ENCODE measurements at places on chromosomes 7 and 10. TPM values are rescaled to one million over a fixed set of nuclear protein-coding genes. Genes with fewer than 3 reads are reported as not detected.
A peak's percentile ranks its signal among the peaks of the same experiment; 100 is the strongest.

GRCh38 chr10:42753507-42754154, 29.0 kb upstream of the BMS1 start:
- no peaks in the 10 kb centered on the region for H3K36me3 ChIP-seq
- DNase-seq: no peak
- peaks cover 10% of the 10 kb centered on the region for H3K4me1 ChIP-seq

DNA sequence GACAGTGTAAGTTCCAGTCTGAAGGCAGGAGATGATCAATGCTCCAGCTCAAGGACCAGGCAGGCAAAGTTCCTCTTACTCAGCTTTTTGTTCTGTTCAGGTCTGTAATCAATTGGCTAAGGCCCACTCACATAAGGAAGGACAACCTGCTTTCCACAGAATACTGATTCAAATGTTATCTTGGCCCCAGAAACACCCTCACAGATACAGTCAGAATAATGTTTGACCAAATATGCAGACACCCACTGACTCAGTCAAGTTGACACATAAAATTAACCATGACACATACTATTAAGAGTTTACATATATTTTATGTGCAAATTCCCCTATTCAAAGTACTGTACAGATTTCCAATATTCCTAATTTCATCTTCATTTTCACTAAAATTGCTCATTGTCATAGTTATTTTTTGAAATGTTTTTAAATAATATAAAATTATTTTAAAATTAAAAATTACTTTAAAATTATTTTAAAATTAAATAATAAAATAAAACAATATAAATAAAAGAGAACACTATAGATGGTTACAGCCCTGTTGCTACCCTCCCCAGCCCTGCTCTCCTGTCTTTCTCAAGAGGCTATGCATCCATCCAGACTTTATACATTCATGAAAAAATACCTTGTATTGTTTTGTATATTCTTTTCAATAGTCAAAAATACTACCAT, 59.4 kb downstream of the RAB11FIP2 start:
- H3K4me3 ChIP-seq: no peak overlapping the region
- no peaks in the 10 kb centered on the region for H3K27me3 ChIP-seq
- H3K4me1 ChIP-seq: no peaks in the 10 kb centered on the region
- DNase-seq: no peak
- no peaks in the 10 kb centered on the region for H3K36me3 ChIP-seq

DNA sequence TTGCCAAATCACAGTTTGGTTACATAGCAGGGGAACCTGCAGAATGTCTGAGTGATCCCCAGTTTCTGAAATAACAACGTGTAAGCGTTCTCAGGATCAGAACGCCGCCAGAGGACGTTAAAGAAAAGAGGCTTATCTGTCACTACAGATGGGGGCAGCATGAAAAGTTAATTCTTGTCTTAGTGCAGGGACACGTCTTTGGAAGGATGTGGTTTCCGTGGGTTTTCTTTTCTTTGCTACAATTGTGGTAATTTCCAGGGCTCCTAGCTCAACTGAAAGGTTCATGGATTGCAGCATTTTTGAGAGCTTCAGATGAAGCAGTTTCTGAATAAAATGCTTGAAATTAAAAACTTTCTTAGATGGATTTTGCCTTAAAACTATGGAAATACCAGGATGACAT, 106.6 kb downstream of the PRKCQ start:
- no peaks in the 10 kb centered on the region for H3K4me1 ChIP-seq
- H3K4me3 ChIP-seq: no peak overlapping the region
- no peak overlapping the region for H3K27ac ChIP-seq
- DNase-seq: no peak

GRCh38 chr7:137304624-137305235, 38.8 kb downstream of the PTN start:
- H3K4me3 ChIP-seq: no peak overlapping the region
- DNase-seq: no peak
- no peaks in the 10 kb centered on the region for H3K4me1 ChIP-seq
- no peak overlapping the region for H3K27ac ChIP-seq
- no peaks in the 10 kb centered on the region for H3K36me3 ChIP-seq

GRCh38 chr7:23967949-23968599, 258.1 kb downstream of the STK31 start:
- H3K27me3 ChIP-seq: no peaks in the 10 kb centered on the region
- H3K27ac ChIP-seq: no peak overlapping the region
- DNase-seq: no peak

GRCh38 chr7:64463636-64464375, 99.1 kb downstream of the ZNF680 start:
- H3K27ac ChIP-seq: no peak overlapping the region
- no peaks in the 10 kb centered on the region for H3K27me3 ChIP-seq
- peak overlapping the region; percentile 29 for H3K4me3 ChIP-seq
- H3K36me3 ChIP-seq: no peaks in the 10 kb centered on the region
- H3K4me1 ChIP-seq: no peaks in the 10 kb centered on the region

Gene CHRM2
- total RNA-seq: 1.2 TPM

Gene BRAT1
- 20.7 TPM for total RNA-seq

Gene VENTX
- total RNA-seq: 0.05 TPM

DNA sequence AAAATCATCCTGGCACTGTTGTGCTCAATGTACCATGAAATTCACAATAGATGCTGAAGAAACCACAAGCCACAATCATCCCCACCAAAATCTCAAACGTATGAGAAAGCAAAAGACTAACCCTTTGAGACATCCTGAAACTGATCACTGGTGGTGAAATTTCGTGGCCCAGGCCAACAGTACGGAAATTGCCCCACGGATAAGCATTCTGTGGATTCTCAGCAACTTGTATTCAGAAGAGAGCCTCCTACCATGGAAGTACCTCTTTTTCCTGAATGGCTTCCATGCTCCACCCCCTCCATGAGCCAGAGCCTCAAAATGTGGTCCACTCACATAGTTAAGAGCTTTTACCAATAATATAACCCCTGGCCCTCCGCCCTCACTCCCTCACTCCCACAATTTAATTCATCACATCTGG, 163.9 kb upstream of the AUTS2 start:
- H3K4me1 ChIP-seq: peaks cover 5% of the 10 kb centered on the region
- H3K4me3 ChIP-seq: no peak overlapping the region
- DNase-seq: no peak
- no peak overlapping the region for H3K27ac ChIP-seq
- no peaks in the 10 kb centered on the region for H3K27me3 ChIP-seq

Gene ZCCHC24
- 23.9 TPM for total RNA-seq
